Memory B cell (primary cell): ENCODE measurements at places on chromosomes 5 and 9.

GRCh38 chr5:150665044-150665443 is 4.0 kb downstream of the MYOZ3 start:
- no peak for DNase-seq

DNA sequence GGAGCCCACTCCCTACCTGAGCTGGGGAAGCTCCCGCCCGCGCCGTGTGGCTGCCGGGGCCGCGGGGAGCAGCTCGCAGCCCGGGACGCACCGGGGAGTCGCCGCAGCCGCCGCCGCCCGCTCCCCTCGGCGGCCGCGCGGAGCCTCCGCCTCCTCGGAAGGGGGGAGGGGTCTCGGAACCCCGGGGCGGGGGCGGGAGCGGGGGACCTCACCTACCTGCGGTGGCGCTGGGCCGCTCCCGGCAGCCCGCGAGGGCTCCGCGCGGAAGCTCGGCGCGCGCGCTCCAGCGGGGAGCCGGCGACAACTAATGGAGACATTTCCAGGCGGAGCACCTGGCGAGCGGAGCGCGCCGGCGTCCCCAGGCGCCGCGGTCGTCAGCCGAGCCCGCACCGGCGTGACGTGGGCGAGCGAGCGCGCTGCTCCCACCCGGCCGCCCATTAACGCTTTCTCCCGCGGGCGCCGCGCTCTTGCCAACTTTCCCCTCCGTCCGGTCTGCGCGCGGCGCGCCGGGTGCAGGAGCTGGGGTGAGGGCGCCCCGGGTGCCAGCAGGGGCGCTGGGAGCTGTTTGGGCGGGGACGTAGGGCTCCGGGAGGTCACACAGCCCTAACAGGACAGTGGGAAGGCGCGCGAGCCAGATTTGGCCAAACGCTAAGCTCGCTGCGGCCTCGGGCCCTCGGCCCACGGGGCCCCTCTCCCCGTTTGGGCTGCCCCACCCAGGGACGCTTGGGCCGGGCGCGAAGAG is 4.3 kb upstream of the IRX4 start:
- no peak for DNase-seq

GRCh38 chr5:66239034-66239433 is 94.9 kb downstream of the SREK1 start:
- DNase-seq, result no peak

DNA sequence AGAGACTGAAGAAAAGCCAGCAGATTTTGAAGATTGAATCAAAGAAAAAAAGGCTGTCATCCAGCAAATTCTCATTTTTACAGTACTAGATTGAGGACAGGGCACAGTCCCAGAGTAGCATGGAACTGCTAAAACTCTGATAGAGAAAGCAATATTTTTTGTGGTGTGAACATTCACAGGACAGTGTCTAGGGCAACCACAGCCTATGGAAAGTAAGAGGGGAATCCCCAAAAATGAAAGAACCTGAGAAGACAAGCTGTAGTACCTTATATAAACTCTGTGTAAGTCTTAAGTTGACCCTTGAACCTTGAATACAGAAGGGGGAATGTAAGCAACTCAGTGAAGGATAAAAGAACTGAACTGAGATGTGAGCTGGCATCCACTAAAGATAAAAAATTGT is 540.3 kb downstream of the HINT1 start:
- no peak for DNase-seq

- DNase-seq, result no peak
Measured at GRCh38 chr5:103565719-103566118, 3.1 kb upstream of the NUDT12 start.

- no peak for DNase-seq
Measured at GRCh38 chr5:33167541-33167940, 273.2 kb upstream of the TARS1 start.
